CD4-positive, alpha-beta T cell (primary cell): ENCODE measurements at places on chromosomes 7 and 10.

DNA sequence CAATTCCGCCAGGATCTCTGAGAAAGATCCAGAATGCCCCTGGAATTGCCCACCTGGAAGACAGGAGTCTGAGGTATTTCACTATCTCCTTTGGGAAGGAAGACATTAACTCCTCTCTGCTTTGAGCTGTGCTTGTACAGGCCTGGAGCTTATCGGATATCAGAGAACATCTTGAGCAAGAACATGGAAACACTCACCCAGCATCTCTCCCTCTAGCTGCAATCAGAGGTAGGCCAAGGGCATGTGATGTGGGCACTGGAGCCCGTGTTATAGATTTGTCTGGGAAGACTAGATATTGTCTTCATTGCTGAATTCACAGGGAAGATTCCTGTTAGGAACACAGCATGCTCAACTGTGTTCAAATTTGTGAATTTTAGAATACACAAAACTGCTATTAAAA is 233.9 kb downstream of the PHF14 start:
- no peak for DNase-seq

DNA sequence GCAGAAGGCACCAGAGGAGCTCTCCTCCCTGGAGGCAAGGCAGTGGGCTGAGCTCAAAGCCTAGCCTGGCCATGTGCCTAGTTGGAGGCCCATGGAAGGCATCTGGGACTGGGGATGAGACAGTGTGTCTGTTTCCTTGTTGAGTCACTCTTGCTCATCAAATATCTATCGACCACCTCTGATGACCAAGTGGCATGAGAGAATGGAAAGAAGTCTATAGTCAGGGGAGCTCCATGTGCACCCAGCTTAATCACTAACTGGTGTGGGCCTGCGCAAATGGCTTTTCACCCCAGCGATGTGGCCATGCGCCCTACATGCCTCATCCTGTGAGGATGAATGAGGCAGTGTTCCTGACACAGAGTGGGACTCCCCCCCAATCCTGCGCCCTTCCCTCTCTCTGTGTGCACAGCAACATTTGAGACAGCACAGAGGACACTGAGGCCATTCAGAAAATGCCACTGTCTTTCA is 229.9 kb downstream of the RPS24 start:
- no peak for DNase-seq

GRCh38 chr10:111083222-111084095 is 6.6 kb downstream of the ADRA2A start:
- DNase-seq, result no peak

- DNase-seq, result no peak
These were observed 105.7 kb downstream of the ST8SIA6 start for GRCh38 chr10:17348501-17349349.

DNA sequence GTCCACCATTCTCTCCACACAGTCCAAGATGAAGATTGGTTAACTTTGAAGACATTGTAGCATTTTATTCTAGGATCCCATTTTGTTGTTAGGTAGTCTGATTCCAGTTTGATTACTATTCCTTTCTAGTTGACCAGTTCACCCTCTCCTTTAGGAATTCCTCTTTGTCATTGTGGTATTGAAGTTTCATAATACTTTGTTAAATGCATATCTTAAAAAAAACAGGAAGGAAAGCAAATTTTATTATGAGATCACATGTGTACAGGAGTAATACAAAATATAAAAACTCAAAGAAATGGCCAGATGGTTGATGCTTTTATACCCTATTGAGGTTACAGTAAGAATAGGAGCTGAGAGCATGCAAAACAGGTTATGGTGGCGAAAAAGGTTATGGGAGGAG is 15.5 kb upstream of the SEMA3C start:
- no peak for DNase-seq

DNA sequence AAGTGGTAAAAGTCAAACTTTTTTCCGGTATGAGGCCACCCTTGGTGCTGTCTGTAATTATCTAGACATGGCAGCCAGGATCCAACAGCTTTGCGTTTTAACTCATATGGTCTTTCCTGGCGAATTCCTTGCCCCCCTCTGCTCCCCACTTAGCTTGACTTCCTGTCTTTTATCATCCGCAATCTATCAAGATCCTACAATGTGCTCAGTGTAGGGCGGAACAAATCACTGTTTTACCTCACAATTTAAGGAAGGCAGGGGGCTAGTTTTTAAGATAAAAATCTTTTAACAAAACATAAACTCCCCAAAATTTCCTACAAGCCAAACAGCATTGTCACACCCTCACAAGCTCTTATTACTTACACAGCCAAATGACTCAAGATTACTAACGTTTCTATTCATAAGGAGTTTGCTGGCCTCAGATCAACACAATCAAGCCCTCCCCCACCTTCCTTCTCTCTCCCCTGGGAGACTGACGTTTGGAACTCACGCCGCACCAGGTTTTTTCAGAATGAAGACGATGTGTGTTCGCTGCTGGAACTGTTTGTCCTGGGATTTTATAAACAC is 1.3 kb upstream of the CDK14 start:
- DNase-seq, result no peak

DNA sequence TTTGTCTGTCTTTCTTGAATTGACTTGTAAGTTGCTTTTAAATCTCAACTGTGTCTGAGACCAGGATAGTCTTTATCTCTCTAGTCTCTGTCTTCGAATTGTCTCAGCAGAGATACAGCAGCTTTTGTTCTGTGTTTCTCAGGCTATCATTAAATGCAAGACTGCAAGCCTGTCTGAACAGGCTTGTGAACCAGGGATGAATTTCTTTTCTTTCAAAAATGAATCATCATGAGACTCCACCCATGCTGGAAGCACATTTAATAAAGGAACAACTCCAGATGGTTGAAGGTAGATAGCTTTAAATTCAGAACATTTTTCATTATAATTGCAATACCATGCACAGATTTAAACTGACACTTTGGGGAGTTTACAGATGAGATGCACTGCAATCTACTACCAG is 155.9 kb downstream of the SEC23IP start:
- no peak for DNase-seq

DNA sequence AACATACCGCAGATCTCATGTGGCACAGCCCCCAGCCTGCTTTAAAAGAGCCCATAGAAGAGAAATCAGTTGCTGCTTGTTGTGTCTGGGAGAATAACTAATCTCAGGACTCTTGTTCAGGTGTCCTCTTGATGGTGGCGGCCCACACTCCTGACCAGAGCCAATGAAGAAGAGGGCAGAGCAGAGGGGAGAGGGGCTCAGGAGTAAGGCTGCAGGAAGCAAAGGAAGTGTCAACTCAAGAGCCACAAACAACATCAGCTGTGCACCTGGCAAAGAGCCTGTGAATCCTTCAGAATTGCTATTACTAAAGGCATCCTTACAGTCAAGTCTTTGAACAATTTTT is 59.8 kb upstream of the PTN start:
- no peak for DNase-seq

- DNase-seq, result no peak
These were observed 391 bp upstream of the PROSER2 start for GRCh38 chr10:11822809-11823121.

GRCh38 chr7:103009466-103010185 is 65.0 kb downstream of the FBXL13 start:
- no peak for DNase-seq

- no peak for DNase-seq
These were observed 663 bp downstream of the VPS37D start for GRCh38 chr7:73668103-73668885.

DNA sequence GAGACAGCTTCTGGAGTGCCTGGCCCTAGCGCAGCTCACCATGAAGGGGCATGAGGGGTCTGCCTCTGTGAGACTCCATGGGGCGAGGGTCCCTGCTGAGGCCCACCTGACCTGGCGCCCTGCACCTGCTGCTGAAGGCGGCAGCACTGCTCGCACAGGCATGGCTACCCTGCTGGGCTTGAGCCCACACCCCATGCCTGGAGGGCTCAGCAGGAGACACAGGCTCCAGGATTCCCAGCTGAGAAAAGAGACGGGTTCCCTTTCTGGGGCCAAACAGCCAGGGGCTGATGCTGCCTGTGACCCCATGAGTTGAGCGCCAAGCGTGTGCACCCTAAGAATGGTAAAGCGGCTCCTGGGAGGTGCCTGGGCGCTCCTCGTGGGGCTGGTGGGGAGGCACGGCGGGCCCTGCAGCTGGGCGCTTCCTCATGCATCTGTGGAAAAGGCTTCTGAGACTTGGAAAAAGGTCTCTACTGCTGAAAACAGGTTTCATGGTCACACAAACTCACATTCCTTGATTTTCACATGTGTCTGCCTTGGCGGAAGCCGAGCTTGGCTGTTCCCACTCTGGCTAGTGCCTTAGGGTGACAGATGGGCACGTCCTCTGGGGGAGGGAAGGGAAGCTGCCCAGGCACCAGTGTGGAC is 233.4 kb downstream of the ZMYND11 start:
- no peak for DNase-seq

GRCh38 chr10:13813550-13813949 is 226.8 kb downstream of the PRPF18 start:
- DNase-seq, result no peak

DNA sequence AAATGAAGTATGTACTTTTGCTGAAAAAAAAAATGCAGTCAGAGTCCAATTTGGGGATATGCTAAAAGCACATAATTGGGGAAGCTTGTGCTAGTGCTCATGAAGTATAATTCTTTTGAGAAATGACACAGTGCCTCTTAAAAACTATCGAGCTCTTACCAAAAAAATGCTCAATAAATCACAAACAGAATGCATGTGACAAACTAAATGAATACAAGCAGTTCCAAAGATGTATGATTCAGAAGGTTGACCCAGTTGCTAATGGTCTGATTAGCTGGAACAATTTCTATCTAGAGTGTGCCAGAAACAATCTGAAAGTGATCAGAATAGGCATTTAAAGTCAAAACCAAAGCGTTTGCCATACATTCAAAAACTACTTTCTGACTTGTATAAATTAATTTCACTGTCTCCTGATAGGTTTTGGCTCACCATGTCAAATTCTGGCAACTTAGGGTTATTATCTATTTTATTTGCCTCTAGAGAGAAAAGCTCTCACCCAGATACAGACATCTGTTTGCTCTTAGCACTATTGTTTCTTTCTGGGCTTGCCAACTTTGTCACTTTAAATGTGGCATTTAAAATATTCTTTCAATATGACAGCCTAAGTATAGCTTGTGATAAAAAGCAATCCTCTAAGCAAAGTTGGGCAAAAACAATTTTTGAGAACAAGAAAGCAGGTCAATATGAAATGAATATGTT is 114.7 kb upstream of the AHR start:
- no peak for DNase-seq

GRCh38 chr7:24836084-24836483 is 78.8 kb upstream of the GSDME start:
- DNase-seq, result no peak

- no peak for DNase-seq
These were observed 46.4 kb downstream of the MYPN start for GRCh38 chr10:68155615-68156210.

GRCh38 chr7:13897819-13898218 is 91.6 kb downstream of the ETV1 start:
- no peak for DNase-seq

GRCh38 chr10:103254538-103255325 is 9.0 kb downstream of the RPEL1 start:
- no peak for DNase-seq

DNA sequence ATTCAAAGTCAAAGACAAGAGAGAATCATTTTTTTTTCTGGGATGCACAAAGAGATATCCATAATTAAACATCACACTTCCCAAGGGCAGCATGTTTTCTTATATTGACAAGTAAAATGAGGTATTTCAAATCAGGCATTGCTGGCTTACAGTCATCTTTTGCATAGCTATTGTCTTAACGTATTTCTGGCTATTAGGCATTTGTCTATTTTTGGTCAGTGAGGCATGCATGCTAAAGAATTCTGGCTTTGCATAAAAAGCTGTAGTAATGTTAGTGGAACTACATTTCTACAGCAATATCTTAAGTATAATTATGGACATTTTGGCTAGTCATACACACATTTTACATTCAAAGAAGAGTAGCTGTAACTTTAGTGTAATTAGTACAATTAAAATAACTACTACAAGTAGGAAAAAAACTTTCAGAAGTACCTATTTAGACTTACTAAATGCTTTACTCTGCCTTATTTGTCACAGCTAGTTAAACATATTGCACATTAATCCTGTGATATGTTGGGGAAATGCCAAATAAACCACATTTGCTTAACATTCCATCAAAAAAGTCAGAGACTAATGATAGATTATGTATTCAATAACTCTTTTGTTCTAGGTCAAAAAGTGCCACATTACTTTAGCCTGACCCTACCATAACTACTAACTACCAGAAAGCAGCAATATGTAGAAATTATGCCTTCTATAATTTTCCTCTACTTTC is 76.4 kb downstream of the RELN start:
- no peak for DNase-seq

DNA sequence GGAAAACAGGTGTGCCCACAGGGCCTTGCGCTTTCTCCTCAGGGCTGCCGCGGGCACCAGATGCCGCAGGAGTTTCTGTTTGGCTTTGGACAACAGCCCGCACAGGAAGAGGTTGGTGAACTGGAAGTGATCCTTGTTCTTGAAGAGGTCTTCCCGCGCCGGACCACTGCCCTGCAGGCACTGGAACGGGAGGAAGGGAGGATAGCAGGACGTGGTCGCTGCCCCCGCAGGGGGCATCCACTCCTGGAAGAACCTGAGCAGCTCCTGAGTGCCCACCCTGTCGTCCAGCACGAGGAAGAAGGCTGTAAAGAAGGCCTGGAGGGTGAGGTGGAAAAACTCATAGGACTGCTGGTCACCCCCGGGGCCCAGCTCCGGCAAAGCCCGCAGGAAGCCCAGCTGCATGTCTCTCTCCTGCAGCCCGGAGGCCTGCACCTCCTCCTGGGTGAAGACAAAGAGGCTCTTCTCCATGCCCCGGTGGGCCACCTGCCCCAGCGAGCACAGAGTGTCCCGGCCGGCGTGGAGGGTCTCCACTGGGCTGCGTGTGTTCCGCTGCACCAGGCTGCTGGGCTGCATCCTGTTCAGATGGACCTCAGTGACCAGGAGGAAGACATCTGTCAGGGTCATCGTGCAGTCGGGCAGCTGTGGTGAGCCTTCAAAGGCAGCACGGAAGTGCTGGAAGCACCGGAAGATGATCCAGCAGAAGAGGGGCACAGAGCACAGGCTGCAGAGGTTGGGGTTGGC is 26.9 kb downstream of the NOD1 start:
- DNase-seq, result no peak

GRCh38 chr7:20364571-20365196 is 34.0 kb downstream of the ITGB8 start:
- no peak for DNase-seq

- no peak for DNase-seq
These were observed 493.9 kb downstream of the HTR7 start for GRCh38 chr10:90363799-90364483.

GRCh38 chr10:9311702-9312499 is 1257.4 kb downstream of the GATA3 start:
- no peak for DNase-seq

DNA sequence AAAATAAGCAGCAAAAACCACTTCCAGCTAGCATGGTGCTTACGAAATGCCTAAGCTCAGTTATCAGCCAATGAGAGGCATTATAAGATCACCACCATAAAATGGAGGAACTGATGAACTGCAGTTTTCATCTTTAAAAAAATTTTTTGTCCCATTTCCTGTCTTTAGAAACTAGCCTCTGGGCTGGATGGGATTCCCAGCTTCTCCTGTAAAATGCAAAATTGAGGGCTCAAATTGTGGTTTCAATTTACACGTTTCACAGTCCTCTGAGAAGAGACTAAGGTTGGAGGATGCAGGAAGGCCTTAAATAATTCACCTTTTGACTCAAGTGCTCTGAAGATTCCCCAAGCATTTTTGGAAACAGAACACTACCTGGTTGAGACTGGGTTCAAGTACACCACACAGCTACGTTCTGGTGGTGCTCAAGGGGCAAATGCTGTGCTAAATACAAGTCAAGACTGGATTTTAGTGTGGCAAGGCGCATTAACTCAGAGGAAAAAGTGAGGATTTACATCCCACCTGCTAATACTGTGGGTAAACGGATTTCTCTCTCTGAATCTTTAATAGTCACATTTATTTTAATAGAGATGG is 951 bp downstream of the ZNF25 start:
- peak; percentile 35 for DNase-seq
